Type B pancreatic cell (in vitro differentiated cells): ENCODE measurements at places on chromosomes 6 and 20.

GRCh38 chr6:111032484-111033140 is 50.8 kb downstream of the RPF2 start:
- DNase-seq: no peak

GRCh38 chr6:29624520-29624961 is 8.4 kb downstream of the GABBR1 start:
- DNase-seq: no peak

DNA sequence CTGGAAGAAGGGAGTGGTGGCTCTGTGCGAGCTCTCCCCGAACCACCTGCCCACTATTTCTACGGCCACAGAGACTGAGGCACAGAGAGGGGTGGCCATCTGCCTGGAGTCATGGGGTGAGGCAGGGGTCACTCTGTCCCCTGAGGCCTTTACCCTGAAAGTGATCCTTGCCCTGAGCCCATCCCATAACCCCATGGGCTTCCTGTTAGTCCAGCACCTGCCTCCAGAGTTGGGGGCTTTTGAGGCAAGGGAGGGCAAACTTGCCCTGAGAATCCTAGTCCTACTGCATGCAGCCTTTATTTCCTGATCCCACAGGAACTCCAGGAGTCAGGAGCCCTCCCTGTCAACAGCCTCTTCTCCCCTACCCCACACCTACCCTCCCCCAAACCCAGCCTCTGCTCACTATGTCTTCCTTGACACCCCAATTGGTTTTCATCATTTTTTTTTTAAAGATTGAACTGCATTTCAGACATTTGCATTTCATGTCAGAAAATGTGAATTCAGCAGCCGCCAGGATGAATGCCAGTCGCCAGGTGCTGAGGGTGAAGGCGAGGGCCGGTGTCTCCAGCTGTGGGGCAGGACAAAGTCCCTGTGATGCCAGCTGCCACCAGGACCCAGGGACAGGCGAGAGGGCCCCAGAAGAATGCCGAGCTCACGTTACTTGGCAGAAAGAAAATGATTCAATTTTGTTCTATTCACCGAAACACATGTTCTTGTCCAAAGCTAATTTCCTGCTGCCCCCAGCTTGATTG is 47.6 kb upstream of the NNAT start:
- DNase-seq: peak; percentile 51

GRCh38 chr6:169224185-169224695 is 29.4 kb downstream of the THBS2 start:
- no peak for DNase-seq

DNA sequence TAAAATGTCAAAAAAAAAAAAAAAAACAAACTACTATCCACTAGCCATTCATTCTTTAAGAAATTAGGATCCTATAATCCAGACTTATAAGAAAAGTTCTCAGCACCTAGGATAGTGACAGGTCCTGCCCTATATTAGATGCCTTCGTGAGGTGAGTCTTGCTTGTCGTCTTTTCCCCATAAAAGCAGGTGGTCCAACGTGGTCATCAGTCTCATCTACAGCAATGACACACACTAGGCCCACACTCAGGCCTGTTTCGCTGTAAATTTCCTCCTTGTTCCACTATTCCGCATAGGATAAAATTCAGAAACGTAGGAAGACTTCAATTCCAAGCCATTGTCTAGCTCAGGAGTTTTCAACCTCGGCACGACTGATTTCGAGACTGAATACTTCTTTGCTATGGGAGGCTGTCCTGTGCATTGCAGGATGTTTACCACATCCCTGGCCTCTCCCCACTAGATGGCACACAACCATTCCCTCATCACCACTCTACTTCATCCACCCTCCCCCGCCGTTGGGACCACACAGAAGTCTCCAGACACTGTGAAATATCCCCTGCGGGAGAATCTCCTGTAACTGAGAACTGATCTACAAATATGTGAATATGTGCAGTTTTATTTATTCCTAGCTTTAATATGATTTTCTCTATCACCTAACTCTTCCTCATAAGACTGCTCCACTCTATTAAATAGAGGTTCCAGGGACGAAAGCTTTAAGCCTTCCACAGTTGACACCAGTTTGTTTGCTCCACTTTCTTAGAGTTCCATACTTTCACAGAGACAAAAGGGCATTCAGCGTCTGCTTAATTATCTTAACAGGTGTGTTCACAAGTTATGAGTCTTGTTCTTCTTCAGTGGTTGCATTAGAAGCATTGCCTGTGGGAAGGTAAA is 346.3 kb downstream of the BMP2 start:
- no peak for DNase-seq

DNA sequence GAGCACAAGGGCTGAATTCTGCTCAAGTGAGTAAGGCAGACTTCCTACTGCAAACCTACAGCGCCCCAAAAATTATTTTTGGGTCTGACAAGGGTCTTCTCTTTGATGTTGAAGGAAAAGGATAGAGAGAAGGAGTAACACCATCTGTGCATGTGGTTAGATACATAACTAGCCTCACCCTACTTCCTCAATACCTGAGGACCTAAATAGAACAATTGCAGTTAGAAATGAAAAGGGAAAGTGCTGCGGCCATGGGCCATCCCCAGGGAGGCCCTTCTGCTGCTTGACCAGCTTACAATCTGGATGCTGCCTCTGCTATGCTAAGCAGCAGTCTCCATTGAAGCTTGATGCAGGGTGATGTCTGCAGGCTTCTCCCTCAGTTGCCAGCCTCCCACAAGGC is 63.2 kb upstream of the ARMH2 start:
- DNase-seq: no peak

- no peak for DNase-seq
Measured at GRCh38 chr20:19683188-19683587, 74.9 kb upstream of the RIN2 start.
